SJSA1 (cell line): ENCODE measurements at places on chromosomes 3 and 15. TPM values are rescaled to one million over a fixed set of nuclear protein-coding genes. Genes with fewer than 3 reads are reported as not detected.

Gene ARNT2
- 7.1 and 16.8 TPM in 2 replicates for total RNA-seq

Gene TLR9
- not detected in 2 replicates for total RNA-seq

Gene RSRC1
- total RNA-seq: 37.9 and 39.9 TPM in 2 replicates

Gene SLC12A1
- total RNA-seq: not detected in 2 replicates

Gene PLSCR5
- not detected in 2 replicates for total RNA-seq

Gene GPD1L
- total RNA-seq: 7.4 and 9.2 TPM in 2 replicates

Gene BTBD1
- 100 and 122 TPM in 2 replicates for total RNA-seq

DNA sequence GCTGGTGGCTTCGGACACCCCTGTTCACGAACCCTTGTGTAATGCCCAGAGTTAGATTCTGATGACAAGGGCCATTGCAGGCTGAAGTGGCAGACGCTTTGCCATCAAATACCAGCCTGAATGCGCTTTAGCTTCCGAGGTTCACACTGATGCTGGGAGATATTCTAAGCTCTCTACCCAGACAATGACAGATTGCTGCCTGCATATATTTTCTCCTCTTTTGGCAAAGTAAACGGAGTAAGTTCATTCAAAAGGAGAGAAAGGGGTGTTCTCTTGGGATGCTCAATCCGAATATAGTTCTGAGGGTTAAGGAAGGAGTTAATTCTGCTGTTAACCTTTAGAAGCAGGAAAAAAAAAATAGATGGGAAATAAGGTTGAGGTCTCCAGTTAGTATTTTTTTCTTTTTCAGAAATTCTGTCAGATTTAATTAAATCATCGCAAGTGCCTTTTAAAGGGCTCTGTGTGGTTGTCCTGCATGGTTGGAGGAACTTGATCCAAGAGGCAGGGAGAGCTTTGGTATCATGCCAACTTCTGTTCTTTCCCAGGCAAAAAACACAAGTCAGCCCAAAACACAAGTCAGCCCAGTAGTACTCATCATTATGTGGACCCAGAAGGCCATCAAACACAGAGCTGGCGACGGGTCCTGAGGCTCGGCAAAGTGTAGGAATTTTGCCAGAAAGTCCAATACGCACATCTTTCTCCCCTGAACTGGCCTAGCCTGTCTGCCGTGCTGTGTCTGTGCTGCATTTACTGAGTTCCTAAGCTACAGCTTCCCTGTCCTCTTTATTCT is 70.9 kb upstream of the ST8SIA2 start:
- peaks cover 7% of the 10 kb centered on the region; the same call in 1 of the 2 replicates for H3K27me3 ChIP-seq
- H3K4me1 ChIP-seq: no peaks in the 10 kb centered on the region
- H3K4me3 ChIP-seq: no peak overlapping the region

GRCh38 chr3:68999158-68999557 is 14.3 kb downstream of the EOGT start:
- no peak for DNase-seq
- H3K4me3 ChIP-seq: no peak overlapping the region
- no peak overlapping the region for H3K27ac ChIP-seq

GRCh38 chr3:126424751-126425150 is 30.0 kb downstream of the CFAP100 start:
- no peaks in the 10 kb centered on the region for H3K4me1 ChIP-seq
- no peak for DNase-seq
- no peaks in the 10 kb centered on the region for H3K36me3 ChIP-seq
- H3K27me3 ChIP-seq: no peaks in the 10 kb centered on the region
- no peak overlapping the region for H3K4me3 ChIP-seq
- H3K27ac ChIP-seq: no peak overlapping the region

DNA sequence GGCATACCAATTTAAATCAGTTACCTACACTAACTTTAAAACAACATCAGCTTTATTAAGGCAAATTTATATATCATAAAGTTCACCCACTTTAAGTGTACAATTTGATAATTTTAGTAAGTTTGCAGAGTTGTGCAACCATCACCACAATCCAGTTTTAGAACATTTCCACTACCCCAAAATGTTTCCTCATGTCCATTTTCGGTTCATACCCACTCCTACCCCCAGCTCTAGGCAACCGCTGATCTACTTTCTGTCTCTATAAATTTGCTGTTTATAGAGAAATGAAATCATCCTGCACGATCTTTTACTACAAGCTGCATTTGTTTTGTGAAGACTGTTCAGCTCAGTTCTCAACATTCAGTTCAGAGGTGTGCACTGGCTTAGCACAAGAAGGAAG is 31.5 kb upstream of the FAM81A start:
- H3K27ac ChIP-seq: no peak overlapping the region
- DNase-seq: no peak
- no peaks in the 10 kb centered on the region for H3K27me3 ChIP-seq
- no peak overlapping the region for H3K4me3 ChIP-seq
- no peaks in the 10 kb centered on the region for H3K36me3 ChIP-seq
- no peaks in the 10 kb centered on the region for H3K4me1 ChIP-seq

- H3K27ac ChIP-seq: no peak overlapping the region
- peaks cover 5% of the 10 kb centered on the region; the same call in 1 of the 2 replicates for H3K4me1 ChIP-seq
- no peaks in the 10 kb centered on the region for H3K36me3 ChIP-seq
- no peaks in the 10 kb centered on the region for H3K27me3 ChIP-seq
- no peak overlapping the region for H3K4me3 ChIP-seq
These were observed 457.5 kb downstream of the NSUN3 start for GRCh38 chr3:94520364-94520763.

DNA sequence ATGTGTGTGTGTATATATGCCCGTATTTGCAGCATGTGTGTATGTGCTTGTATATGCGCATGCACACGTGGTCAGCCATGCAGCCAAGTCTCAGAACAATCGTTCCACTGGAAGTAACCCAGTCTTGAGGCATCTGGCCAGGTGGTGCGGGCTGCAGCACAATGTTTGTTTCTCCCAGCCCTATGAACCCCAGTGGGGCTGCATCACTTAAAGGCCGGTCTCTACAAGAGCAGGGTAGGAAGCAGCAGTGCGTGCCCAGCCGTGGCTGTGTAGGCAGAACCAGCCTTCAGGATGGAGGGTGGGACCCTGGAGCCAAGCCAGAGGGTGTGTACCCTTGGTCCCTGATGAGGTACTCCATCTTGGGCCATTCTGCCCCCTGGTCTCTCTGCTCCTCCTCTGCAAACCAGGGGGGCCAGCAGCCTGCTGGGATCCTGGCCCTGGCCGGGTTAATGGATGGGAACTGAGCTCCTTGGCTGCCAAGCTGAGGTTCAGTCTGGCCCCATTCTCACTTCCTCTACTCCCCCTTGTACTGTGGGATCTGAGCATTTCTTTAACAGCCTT is 11.8 kb downstream of the KLF13 start:
- no peak overlapping the region for H3K4me3 ChIP-seq
- peaks cover 28% of the 10 kb centered on the region for H3K4me1 ChIP-seq
- no peaks in the 10 kb centered on the region for H3K27me3 ChIP-seq
- peak overlapping the region; percentile 72 for H3K27ac ChIP-seq
- H3K36me3 ChIP-seq: peaks cover 8% of the 10 kb centered on the region; the same call in 1 of the 2 replicates

GRCh38 chr3:50318615-50319014 is 3.9 kb downstream of the HYAL2 start:
- peaks cover 37% of the 10 kb centered on the region for H3K36me3 ChIP-seq
- no peaks in the 10 kb centered on the region for H3K27me3 ChIP-seq
- H3K4me1 ChIP-seq: peaks cover 24% of the 10 kb centered on the region
- H3K27ac ChIP-seq: no peak overlapping the region

- H3K4me1 ChIP-seq: no peaks in the 10 kb centered on the region
- H3K4me3 ChIP-seq: no peak overlapping the region
- DNase-seq: no peak
- no peaks in the 10 kb centered on the region for H3K27me3 ChIP-seq
These were observed 20.5 kb upstream of the ELP6 start for GRCh38 chr3:47533996-47534454.

- no peak overlapping the region for H3K4me3 ChIP-seq
- H3K4me1 ChIP-seq: no peaks in the 10 kb centered on the region
- DNase-seq: no peak
- H3K27ac ChIP-seq: no peak overlapping the region
- H3K27me3 ChIP-seq: no peaks in the 10 kb centered on the region
These were observed 256.5 kb downstream of the AGBL1 start for GRCh38 chr15:86336051-86336788.

- H3K4me1 ChIP-seq: peaks cover 9% of the 10 kb centered on the region; the same call in 1 of the 2 replicates
- H3K27me3 ChIP-seq: no peaks in the 10 kb centered on the region
- H3K27ac ChIP-seq: no peak overlapping the region
- peaks cover 27% of the 10 kb centered on the region for H3K36me3 ChIP-seq
These were observed 37.1 kb downstream of the OXNAD1 start for GRCh38 chr3:16302082-16302631.

DNA sequence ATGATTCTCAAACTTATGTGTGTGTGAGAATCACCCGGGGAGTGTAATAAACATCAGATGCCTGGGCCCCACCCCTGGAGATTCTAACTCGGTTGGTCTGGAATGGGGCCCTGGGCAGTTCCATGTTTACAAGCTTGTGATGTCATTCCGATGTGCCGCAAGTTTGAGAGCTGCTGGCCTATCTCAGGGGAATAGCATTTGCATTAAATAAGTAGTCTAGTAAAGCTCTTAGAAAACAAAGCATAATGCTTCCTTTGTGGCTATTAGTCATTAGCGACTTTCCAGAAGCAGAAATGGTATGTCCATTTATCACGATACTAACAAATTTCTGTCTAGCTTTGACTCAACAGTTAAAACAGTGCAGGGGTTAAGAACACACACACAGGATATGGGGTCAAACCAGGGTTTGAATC is 20.9 kb downstream of the PGBD4 start:
- no peak overlapping the region for H3K4me3 ChIP-seq
- peaks cover 6% of the 10 kb centered on the region for H3K4me1 ChIP-seq
- no peaks in the 10 kb centered on the region for H3K27me3 ChIP-seq
- H3K27ac ChIP-seq: peak overlapping the region; percentile 35
- no peaks in the 10 kb centered on the region for H3K36me3 ChIP-seq

GRCh38 chr3:56970461-56970879 is 90.0 kb upstream of the SPATA12 start:
- no peak for DNase-seq
- no peaks in the 10 kb centered on the region for H3K4me1 ChIP-seq
- H3K27ac ChIP-seq: no peak overlapping the region
- no peak overlapping the region for H3K4me3 ChIP-seq
- H3K27me3 ChIP-seq: no peaks in the 10 kb centered on the region

DNA sequence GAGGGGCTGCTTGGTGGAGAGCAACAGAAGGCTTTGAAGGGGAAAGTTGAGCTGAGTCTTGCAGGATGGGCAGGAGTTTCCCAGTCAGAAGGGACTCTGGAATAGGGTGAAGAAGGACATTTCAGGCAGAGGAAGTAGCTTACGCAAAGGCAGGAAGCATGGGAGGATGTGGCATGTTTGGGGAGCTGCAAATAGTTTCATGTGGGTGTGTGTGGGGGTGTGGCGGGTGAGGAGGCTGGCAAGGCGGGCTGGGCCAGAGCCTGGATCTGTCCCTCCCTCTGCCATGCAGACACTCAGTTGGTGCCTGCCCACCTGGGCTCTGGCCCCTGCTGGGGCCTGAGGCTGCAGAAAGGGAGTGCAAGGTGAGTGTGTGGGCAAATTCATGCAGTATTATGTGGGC is 10.4 kb downstream of the TEX264 start:
- H3K4me1 ChIP-seq: no peaks in the 10 kb centered on the region; the same call in 1 of the 2 replicates
- no peak overlapping the region for H3K4me3 ChIP-seq
- no peak overlapping the region for H3K27ac ChIP-seq
- H3K36me3 ChIP-seq: peaks cover 10% of the 10 kb centered on the region

GRCh38 chr3:177491296-177492032 is 294.2 kb upstream of the TBL1XR1 start:
- H3K36me3 ChIP-seq: no peaks in the 10 kb centered on the region
- no peak overlapping the region for H3K4me3 ChIP-seq
- H3K27ac ChIP-seq: no peak overlapping the region
- no peaks in the 10 kb centered on the region for H3K4me1 ChIP-seq
- H3K27me3 ChIP-seq: no peaks in the 10 kb centered on the region

GRCh38 chr3:135109681-135110080 is 314.6 kb downstream of the EPHB1 start:
- no peak overlapping the region for H3K27ac ChIP-seq
- H3K36me3 ChIP-seq: no peaks in the 10 kb centered on the region
- H3K27me3 ChIP-seq: no peaks in the 10 kb centered on the region
- no peak overlapping the region for H3K4me3 ChIP-seq

DNA sequence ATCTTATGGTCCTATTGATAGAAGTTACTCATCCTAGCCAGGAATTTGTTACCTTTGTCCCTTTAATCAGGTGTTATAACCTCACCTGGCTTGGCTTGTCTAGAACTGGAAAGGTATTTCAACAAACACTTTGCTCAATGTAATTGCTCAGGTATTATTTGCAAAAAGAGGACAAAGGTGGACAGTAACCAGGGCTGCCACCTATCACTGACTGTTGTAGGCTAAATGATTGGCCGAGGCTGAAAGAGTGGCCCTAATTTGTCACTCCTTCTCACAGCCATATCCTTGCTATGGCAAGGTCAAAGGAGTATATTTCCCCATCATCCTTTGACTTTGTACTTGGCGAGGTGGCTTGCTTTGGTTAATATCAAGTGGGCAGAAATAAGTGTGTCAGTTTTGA is 2.7 kb upstream of the SELENOS start:
- no peaks in the 10 kb centered on the region for H3K27me3 ChIP-seq
- DNase-seq: no peak
- peaks cover 5% of the 10 kb centered on the region for H3K4me1 ChIP-seq
- H3K27ac ChIP-seq: no peak overlapping the region
- H3K4me3 ChIP-seq: no peak overlapping the region

GRCh38 chr3:14814411-14814871 is 4.3 kb upstream of the FGD5 start:
- no peaks in the 10 kb centered on the region for H3K4me1 ChIP-seq
- no peak for DNase-seq
- H3K27me3 ChIP-seq: peaks cover 55% of the 10 kb centered on the region
- no peak overlapping the region for H3K4me3 ChIP-seq
- H3K36me3 ChIP-seq: no peaks in the 10 kb centered on the region
- no peak overlapping the region for H3K27ac ChIP-seq

DNA sequence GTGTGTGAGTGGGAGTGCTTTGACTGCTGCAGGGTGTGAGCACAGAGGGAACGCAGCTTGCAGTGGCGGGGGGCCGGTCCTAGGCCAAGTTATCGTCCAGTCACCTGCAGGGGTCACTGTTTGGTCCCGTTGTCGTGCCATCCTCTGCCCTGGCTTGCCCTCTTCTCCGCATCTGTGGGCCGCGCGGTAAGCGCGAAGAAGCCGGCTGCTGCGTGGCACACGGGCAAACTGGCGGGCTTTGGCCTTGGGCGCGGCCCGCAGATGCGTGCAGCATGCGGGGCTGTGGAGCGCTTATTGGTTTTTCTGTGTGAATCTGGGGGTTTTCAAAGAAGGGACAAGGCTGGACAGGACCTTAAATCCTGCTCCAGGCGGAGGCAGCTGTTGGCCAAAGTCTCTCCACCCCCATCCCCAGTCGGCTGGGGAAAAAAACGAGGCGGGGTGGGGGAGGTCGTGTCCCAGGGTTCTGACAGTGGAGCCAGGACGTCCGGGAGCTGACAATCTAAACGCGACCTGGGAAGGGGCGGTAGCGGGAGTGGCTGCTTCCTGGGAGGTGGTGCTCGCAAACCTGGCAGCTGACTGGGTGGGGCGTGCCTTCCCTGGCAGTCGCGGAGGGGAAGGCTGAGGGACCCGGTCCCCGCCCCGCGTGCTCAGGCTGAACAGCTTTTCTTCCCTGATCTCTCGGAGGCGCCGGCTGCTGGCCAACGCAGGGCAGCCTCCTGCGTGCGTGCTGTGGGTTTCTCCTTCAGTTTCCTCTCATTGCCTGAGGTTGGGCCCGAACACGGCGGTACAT is 39.7 kb upstream of the VEPH1 start:
- H3K27ac ChIP-seq: no peak overlapping the region
- no peak overlapping the region for H3K4me3 ChIP-seq
- H3K4me1 ChIP-seq: no peaks in the 10 kb centered on the region
- no peaks in the 10 kb centered on the region for H3K27me3 ChIP-seq
